ENCODE measurements at places on chromosomes 12 and 14. TPM values are rescaled to one million over a fixed set of nuclear protein-coding genes. Genes with fewer than 3 reads are reported as not detected.

DNA sequence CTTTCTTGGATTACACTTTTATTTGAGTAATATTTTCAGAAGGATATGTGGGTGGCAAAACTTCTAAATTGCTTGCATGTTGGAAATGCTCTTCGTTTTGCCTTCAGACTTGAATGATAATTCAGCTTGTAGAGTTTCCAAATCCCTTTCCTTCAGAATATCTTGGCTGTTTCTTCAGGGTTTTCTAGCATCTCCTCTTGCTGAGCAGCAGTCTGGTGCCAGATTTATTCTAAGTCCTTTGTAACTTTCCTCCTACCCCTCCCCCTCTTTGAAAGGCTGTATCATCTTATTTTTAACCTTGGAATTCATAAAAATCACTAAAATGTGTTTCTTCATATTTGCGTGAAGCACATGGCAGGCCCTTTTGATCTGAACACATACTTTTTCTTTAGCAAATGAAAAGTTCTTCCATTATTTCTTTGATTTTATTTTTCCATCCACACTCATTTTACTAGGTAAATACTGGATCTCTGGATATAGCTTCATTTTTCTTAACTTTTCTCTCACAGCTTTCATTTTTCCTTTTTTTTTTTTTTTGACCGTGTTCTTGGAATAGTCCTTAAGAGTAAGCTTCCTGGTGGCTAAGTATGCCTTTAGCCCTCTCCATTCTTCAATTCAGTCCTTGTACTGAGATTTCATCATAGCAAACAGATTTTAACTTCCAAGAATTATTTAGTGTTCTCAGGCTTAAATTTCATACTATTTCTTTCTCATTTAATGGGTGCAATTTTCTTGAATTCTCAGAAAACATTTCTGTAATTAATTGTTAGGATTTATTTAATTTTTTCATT lies 102.0 kb downstream of the SLC38A4 start:
- no peaks in the 10 kb centered on the region for H3K4me1 ChIP-seq
- H3K4me3 ChIP-seq = no peak overlapping the region
- H3K27ac ChIP-seq = no peak overlapping the region
- H3K36me3 ChIP-seq = no peaks in the 10 kb centered on the region
- no peak for DNase-seq

DNA sequence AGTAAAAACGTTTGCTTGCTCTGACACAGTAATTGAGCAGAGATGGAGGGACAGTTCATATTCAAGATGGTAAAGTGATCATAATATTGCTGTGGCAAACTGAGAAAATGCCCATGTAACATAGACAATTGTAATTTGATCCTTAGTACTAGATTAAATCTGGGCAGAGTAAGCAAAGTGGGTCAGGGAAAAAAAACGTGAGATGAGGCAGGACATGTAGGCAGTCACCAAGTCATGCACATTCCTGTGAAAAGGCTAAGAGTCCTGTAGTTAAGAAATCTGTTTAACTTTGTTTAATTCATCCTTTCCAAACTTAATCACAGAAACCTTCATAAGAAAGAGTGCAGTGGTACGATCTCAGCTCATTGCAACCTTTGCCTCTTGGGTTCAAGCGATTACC lies 16.1 kb downstream of the BTBD7 start:
- no peaks in the 10 kb centered on the region for H3K27me3 ChIP-seq
- H3K4me1 ChIP-seq = peaks cover 38% of the 10 kb centered on the region
- H3K27ac ChIP-seq = peak overlapping the region; percentile 90
- DNase-seq = no peak
- H3K4me3 ChIP-seq = no peak overlapping the region

DNA sequence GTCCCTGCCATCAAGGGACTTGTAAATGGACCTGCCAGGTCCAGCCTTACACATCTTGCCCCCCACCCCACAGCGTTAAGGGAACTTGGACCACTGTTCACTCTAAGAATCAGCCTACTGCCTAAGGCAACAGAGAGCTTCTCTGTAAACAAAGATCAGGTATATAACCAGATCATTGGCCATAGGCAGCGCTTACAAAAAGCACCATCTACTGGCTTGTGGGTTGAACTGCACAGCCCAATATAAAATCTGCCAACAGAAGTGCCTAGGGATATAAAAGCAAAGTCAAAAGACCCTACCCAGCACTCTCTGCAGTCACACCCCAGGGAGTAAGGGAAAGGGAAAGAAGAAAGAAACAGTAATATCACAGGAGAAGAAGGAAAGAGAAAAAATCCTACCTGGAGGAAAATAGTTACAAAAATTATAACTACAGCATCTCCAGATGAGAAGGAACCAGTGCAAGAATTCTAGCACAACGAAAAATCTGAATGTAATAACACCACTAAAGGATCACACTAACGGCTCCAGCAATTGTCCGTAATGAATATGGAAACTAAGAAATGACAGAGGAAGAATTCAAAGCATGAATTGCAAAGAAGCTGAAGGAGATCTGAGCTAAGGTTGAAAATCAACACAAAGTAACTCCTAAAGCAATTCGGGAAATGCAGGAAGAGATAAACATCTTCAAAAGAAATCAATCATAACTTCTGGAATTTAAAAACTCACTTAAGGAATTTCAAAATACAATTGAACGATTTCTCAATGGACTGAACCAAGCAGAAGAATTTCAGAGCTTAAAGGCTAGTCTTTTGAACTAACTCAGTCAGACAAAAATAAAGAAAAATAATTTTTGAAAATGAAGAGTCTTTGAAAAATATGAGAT lies 95.2 kb upstream of the PCED1B start:
- peak; percentile 72 for DNase-seq
- H3K36me3 ChIP-seq = no peaks in the 10 kb centered on the region
- peak overlapping the region; percentile 28 for H3K27ac ChIP-seq
- no peak overlapping the region for H3K4me3 ChIP-seq

DNA sequence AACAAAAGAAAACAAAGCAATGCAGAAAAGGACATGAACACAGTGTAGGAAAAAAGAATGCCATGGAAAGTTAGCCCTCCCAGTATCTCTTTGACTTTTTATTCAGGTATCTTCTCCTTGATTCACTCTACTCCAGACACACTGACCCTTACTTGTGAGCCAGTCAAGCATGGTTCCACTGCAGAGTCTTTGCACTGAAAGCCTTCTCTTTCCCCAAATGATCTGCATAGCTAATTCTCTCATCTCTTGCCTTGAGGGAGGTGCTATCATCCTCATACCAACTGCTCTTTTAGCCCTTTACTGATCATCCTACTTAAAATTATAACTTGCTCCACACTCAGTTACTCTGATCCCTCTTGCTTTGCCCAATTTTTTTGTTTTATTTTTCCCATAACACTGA lies 101.2 kb upstream of the SLC16A7 start:
- no peak overlapping the region for H3K4me3 ChIP-seq
- H3K27me3 ChIP-seq = no peaks in the 10 kb centered on the region
- H3K27ac ChIP-seq = no peak overlapping the region
- no peak for DNase-seq
- H3K36me3 ChIP-seq = no peaks in the 10 kb centered on the region

GRCh38 chr14:31435276-31435675 lies 14.9 kb upstream of the HEATR5A start:
- peaks cover 10% of the 10 kb centered on the region for H3K4me1 ChIP-seq
- H3K27ac ChIP-seq = peak overlapping the region; percentile 46
- no peak for DNase-seq

- H3K4me1 ChIP-seq = peaks cover 27% of the 10 kb centered on the region
- peak overlapping the region; percentile 56 for H3K4me3 ChIP-seq
- H3K36me3 ChIP-seq = no peaks in the 10 kb centered on the region
- peak; percentile 88 for DNase-seq
These were observed 50.1 kb downstream of the CCDC88C start for GRCh38 chr14:91367173-91368171.

DDX24 gene
- total RNA-seq = 135 TPM

LGR5 gene
- total RNA-seq = not detected

Data from MCF 10A (cell line).